ENCODE measurements at places on chromosomes 12 and 14.

- no peak for DNase-seq
These were observed 188.2 kb downstream of the FUT8 start for GRCh38 chr14:65600742-65601141.

DNA sequence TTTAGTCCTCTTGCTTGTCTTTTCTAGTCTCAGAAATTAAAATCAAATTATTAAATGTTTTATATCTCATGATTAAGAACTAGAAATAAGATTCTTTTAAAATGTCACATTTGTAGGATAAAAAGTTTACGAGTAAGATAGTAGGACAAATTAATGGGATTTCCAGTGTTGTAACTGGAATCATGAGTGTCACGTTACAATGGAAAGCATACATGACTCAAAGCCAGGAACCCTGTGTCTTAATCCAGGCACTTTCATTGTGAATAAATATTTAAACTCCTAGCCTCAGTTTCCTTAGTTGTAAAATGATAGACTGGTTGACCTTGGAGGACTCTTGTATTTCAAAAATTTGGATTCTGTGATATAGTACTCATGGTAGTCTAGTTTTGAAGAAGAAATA lies 84.9 kb downstream of the MIA2 start:
- no peak for DNase-seq

DNA sequence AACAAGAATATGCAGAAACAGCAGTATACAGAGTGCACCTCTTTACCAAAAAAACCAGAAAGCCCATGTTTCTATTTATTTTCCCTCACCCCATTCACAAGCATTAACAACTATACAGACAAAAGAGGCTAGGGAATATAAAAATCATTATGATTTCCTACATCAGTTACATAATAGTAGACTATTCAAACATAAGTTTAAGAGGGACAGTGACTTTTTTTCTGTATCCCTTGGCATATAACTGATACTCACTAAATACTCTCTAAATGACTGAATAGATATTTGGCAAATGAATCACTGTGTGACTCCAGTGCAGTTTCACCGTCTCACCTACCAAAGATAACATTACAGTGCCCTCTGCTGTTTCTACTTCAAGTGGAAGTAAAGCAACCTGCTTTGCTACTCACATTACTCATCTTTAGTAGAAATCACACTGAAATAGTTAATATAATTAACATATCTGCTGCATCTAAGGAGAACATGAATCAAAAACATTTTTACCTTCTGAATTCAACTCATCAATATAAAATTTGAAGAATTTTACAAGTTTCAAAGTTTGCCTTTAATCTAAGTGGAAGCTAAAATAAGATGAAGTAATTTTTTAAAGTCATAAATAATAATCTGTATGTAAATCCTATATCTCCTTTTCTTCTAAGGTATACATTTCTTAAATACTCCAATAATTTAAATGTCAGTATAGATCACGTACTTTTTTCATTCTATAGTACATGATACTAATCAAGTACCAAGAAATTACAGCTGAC lies 103.8 kb downstream of the OSBPL8 start:
- no peak for DNase-seq

DNA sequence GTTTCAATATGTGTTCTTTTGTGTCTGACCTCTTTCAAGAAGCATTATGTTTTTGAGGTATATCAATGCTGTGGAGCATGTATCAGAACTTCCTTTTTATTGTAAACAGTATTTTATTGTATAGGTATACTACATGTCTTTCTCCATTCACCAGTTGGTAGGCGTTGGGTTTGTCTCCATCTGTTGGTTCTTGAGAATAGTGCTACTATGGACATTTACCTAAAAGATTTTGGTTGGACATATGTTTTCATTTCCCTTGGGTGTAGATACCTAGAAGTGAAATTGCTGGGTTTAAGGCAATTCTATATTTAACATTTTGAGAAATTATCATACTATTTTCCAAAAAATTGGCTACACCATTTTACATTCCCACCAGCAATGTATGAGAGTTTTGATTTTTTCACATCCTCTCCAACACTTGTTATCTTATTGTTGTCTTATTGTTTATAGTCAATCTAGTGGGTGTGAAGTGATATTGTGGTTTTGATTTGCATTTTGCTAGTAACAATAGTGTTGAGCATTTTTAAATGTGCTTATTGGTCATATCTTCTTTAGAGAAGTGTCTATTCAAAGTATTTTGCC lies 409.2 kb downstream of the IPO8 start:
- DNase-seq: no peak

DNA sequence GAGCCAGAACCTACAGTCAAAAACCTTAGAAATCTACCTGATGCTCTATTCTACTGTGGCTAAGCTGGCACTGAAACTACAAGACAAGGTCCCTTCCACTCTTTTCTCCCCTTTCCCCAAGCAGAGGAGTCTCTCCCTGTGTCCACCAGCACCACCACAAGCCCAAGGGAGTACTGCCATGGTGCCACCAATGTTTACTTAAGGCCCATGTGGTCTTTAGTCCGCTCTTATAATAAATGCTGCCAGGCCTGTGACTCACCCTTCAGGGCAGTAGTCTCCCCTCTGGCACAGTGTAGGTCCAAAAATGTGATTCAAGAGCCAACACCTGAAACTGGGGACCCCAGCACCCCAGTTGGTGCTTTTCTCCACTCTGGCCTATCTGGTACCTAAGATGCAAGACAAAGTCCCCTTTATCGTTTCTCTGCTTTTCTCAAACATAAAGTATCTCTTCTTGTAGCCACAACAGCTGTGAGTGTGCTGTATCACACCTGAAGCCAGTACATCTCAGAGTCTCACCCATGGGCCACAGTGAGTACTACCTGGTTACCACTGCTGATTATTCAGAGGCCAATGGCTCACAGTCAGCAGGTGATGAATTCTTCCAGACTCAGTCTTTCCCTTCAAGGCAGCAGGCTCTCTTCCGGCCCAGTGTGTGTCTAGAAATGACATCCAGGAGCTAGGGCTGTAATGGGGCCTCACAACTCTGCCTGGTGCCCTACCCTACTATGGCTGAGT lies 29.3 kb downstream of the SLC38A2 start:
- DNase-seq: no peak

DNA sequence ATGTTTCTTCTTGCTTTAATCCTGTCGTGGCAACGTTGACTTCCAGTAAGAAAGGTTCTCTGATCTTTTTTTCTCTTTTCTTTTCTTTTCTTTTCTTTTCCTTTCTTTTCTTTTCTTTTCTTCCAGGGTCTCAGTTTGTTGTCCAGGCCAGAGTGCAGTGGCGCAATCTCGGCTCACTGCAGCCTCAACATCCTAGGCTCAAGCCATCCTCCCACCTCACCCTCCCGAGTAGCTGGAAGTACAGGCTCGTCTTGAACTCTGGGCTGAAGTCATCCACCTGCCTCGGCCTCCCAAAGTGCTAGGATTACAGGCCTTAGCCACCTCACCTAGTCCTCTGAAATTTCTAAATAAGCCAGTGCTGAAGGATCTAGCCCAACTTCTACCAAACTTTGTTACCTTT lies 1.3 kb upstream of the MAP3K9 start:
- no peak for DNase-seq

- DNase-seq: no peak
These were observed 1089.1 kb downstream of the TRHDE start for GRCh38 chr12:73361156-73361863.

DNA sequence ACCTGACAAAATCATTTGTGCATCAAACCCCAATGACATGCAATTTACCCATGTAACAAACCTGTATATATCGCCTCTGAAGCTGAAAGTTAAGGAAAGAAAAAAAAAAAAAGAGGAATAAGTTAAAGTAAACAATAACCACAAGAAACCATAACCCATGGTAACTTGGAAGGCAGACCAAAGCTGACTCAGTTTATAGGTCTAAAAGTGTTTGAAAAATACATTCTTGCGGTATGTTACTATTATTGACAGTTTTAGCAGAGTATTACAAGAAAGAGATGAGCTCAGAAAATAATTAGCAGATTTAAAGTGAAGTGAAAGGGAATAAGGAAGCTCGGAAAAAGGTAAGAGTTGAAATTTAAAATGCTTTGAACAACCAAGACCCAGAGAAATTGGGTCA lies 34.4 kb upstream of the MGAT4C start:
- no peak for DNase-seq

GRCh38 chr12:75577812-75578211 lies 66.4 kb upstream of the KRR1 start:
- DNase-seq: no peak

DNA sequence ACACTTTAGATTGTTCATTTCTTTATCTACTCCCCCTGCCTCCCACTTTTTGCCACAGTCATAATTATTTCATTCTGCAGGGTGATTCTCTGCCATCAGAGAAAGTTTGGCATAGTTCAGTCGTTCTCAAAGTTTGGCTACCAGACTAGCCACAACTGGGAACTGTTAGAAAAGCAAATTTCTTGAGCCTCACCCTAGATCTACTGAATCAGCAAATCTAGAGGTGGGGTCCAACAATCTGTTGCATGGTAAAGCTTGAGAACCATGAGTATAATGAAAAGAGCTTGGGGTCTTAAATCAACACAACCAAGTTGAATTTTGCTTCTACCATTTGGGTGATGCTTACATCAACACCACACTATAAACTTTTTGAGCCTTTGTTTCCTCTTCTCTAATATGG lies 172.7 kb downstream of the NRXN3 start:
- no peak for DNase-seq

DNA sequence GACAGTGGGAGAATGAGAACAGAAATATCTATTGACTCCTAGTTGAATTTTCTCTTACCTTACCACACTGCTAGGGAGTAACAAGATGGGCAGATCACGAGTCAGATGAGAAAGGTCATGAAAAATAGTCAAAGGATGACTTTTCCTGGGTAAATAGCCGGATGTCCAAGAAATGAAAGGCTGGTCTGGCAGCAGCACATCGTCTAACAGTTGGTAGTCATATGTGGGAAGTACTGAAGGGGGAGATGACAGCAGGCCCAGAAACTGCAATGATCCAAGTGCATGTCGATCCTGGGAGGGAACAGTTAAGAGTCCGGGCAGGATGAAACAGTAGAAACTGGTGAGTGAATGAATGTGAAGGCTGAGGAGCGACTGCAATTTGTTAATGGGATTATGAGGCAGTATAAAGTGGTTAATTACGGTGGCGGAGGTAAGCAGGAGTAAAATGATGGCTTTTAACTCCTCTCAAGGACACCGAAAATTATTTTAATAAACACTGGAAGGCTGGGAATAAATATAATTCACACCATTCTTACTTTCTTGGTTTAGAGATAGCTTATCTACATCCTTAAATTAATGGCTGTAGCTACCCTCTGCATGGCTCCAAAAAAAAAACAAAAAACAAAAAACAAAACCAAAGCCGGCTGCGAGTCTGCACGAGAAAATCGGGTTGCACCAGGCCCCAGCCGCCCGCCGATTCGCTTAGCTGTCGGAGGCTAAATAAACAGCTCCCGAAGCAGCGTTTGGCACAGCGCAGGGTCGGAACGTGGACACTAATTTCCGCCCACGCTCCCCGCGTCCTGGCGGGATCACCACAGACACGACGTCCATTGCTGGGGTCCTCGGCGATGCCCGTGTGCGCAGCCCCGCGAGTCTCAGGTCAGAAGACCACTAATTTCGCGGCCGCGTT lies 1.0 kb upstream of the ERC1 start:
- peak; percentile 35 for DNase-seq

DNA sequence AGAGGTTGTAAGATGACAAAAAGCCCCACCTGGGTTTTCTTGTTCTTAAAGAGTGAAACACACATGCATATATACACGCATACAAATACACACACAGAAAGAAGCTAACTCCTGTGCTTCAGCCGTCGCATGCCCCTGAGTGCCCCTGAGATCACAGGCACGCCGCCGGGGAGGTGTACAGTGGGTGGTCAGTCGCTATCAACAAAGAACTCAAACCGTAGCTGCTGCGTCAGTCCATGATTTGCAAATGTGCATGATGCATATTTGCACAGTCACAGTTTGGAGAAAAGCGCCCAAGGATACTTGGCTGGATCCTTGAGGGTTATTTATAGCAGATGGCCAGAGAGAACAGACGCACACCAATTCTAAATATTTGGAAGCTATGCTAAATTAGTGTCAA lies 206.9 kb downstream of the TMEM132D start:
- DNase-seq: no peak

GRCh38 chr14:32702562-32702961 lies 236.1 kb upstream of the NPAS3 start:
- DNase-seq: no peak

- no peak for DNase-seq
These were observed 53.9 kb downstream of the HNRNPC start for GRCh38 chr14:21215130-21215878.

DNA sequence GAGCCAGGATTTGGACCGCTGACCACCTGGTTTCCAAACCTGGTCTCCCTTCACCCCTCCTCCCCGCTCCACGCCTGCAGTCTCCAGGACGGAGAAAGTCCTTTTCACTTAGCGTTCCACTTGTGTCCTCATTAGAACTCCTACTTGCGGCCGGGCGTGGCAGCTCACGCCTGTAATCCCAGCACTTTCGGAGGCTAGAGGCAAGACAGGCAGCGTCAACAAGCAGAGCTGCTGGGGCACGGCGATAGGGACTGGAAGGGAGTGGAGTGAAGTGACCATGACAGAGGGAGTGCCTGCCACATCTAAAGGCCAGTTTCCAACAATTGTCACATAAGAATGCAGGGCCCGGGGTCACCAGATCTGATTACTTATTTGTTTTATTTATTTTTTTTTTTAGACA lies 132.5 kb upstream of the NCOR2 start:
- no peak for DNase-seq

DNA sequence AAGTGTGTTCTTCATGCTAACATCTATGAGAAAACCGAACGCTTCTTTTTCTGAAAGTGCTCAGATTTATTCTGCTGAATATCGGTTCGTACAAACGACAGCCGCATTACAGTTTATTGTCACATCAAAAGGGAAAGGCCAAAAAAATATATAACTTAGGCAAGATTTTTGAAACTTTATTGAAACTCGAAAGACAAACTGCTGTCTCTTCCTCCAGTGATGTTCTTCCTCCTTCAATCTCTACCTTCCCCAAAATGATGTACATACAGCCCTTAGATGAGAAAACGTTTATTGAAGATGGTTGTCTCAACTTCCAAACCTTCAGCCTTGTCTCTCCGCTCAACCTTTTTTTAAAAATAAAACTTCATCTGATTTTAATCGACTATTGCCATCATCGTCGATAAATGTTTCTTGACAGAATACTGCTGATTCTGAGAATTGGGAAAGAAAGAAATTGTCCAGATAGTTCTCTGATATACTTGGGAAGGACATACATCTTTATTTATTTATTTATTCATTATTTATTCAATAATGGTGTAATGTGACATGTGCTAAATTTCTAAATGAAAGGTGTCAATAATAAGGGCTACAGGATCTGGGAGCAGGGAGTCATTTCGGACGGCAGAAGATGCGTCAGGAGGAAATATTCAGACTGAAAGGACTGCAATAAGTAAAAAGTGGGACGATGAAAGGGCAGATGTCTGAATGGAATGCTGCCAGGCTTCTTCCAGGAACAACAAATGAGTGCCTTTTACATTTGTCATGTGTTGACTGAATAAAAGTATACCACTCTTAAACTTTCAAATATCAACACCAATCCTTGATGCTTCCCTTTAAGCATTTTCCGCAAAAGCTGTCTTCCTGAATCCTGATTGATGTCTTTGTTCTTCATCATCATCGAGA lies 817 bp upstream of the MDM1 start:
- no peak for DNase-seq
